NCI-H2029 treated with DMSO at 0.1 percent for 48 hours (cell line): ENCODE measurements at places on chromosomes 4 and X.

DNA sequence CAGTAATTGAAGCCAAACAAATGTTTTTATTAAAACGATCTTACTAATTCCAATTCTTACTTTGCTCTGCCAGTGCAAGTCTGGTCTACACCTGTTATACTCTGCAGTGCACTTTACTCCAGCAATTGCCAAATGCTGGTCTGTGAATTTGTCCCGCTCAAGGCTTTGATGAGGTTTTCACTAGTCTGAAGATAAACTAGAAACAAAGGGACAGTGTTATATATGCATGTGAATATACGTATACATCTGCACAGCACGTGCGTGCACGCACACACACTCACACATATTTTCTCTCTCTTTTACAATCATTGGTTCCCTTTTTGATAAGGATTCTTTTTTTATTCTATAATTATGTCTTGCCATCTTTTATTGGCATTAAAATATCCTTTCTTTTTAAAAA is 88.5 kb upstream of the LCORL start:
- no peak for DNase-seq

DNA sequence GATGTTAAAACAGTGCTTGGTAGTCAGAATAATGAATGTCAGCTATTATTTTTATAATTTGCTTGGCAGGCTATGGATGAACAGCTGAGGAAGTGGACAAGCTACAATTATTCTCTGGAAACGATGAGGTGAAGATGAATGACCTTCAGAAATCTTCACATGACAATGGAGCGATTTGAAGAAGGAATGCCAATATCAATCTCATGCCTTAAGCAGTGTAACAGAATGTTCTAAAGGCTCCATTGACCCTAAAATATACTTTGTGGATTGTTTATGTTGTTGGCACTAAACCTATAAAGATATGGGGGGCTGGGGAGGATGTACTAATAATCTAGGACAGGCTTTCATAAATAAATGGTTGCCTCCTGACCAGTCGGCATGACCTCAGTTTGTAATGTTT is 36.2 kb downstream of the COL25A1 start:
- no peak for DNase-seq

GRCh38 chrX:78527818-78528217 is 131.3 kb downstream of the RTL3 start:
- no peak for DNase-seq

DNA sequence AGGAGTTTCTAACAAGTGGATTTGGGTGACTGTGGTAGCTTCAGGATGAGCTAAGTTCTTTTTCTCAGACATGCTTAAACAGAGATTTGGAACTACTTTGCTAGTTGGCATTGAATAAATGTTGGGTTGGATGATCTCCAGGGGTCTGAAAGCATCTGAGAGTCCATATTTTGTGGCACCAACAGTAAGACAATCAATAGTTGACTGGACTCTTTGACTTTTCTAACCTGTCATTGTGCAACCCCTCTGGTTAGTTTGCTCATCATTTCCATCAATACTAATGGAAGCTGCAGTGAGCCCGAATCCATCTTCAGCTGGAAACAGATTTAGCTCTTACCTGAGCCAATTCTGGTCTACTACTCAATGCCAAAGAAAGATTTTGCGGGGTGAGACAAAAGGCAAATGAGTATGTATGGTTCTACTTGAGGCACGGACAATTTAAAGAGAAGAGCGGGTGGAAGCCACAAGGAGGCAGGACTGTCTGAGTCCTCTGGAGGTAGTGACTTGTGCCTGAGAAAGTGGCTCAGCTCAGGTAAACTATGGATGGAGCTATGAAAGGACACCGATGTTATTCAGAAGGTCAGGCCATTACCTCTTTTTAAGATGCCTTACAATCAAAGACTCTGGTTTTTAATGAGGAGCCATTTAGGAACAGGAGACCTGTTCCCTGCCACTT is 118.7 kb downstream of the MID1IP1 start:
- DNase-seq: no peak

- DNase-seq: no peak
Observed at GRCh38 chrX:50920132-50920531, 9.6 kb downstream of the BMP15 start.

DNA sequence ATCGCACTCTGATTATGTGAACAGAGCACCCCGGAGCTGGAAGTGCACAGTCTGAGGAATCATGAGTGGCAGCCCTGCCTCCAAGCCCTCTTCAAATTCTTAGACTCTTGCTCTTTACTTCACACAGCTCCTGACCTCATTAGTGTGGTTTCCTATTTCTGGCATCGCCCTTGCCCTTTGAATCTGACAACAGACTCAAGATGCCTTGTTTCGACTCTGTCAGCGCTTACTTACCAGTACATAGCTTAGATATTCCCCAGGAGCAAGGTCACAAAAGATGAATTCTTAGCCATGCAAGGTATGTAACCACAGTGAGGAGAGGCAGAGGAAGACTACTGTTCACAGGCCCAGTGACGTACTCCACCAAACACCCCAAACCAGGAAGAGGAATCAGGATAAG is 167.2 kb downstream of the KDR start:
- DNase-seq: no peak

- no peak for DNase-seq
Observed at GRCh38 chr4:139142980-139143379, 34.0 kb downstream of the ELF2 start.

GRCh38 chr4:138864961-138865720 is 150.4 kb upstream of the NOCT start:
- DNase-seq: no peak

GRCh38 chrX:96425200-96425599 is 259.4 kb upstream of the DIAPH2 start:
- no peak for DNase-seq
